H4 (cell line): ENCODE measurements at places on chromosomes 3 and 15. TPM values are rescaled to one million over a fixed set of nuclear protein-coding genes. Genes with fewer than 3 reads are reported as not detected.

GRCh38 chr15:63020759-63021430 lies 21.7 kb upstream of the TPM1 start:
- no peak for DNase-seq

The IL5RA gene
- total RNA-seq = 0.10 TPM in 1 of 2 replicates, not detected in the other

GRCh38 chr3:66348704-66349103 lies 127.9 kb downstream of the SLC25A26 start:
- no peak for DNase-seq

DNA sequence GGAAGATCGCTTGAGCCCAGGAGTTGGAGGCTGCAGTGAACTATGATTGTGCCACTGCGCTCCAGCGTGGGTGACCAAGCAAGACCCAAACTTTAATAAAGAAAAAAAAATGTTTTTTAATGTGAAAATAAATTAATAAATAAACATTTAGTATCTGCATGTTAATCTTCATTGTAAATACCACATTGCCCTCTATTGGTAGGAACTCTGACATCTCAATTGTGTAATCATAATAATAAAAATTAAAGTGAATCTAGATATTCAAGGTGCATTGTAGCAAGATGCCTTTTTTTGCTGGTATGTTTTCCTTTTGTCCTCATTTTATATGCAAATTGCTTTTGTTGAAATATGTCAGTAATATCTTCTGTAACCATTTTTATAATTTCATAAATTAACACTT lies 95.0 kb upstream of the LIMD1 start:
- no peak for DNase-seq

The ILDR1 gene
- total RNA-seq = not detected in 2 replicates

DNA sequence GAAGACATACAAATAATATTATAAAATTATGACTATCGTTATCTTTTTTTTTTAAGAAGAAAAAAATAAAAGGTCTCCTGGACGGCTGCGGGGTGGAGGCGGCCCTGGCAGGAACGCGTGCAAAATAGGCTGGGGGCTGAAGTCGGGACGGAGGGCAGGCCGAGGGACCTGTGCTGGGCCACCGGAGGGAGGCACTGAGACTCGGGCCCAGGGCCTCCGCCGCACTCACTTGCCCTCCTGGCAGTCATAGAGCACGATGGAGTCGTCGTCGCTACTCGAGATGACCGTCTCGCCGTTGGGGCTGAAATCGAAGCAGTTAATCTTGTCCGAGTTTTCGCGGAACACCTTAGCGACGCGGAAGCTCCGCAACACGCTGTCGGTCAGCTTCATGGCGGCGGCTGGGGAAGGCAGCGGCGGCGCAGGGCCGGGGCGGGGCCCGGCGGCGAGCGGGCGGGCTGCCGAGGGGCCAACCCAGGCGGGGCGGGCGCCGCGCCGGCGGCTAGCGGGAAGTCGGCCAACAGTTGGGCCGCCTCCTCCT lies 408 bp downstream of the WDR82 start:
- DNase-seq = peak; percentile 22
